ENCODE measurements at places on chromosomes 6 and 20. TPM values are rescaled to one million over a fixed set of nuclear protein-coding genes. Genes with fewer than 3 reads are reported as not detected.

GRCh38 chr6:92069781-92070180, 1349.6 kb downstream of the EPHA7 start:
- DNase-seq: no peak

DNA sequence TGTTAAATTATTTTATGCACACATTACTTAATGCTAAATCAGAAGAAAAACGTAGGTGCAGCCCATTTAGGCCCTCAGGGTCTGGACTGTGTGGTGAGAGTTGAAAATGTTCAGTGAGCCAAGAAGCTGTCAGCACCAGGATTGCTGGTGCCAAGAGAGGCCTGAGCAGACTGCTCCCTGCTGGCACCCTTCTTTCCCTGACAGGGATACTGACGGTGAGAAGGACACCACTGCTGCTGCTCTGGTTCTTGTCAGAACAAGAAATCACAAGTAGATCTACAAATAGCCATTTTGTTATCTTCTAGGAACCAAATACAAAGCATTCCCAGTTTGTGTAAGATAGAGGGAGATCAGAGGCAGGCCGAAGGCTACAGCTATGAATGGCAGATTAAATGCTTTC, 48.7 kb upstream of the CRISP1 start:
- no peak for DNase-seq

DNA sequence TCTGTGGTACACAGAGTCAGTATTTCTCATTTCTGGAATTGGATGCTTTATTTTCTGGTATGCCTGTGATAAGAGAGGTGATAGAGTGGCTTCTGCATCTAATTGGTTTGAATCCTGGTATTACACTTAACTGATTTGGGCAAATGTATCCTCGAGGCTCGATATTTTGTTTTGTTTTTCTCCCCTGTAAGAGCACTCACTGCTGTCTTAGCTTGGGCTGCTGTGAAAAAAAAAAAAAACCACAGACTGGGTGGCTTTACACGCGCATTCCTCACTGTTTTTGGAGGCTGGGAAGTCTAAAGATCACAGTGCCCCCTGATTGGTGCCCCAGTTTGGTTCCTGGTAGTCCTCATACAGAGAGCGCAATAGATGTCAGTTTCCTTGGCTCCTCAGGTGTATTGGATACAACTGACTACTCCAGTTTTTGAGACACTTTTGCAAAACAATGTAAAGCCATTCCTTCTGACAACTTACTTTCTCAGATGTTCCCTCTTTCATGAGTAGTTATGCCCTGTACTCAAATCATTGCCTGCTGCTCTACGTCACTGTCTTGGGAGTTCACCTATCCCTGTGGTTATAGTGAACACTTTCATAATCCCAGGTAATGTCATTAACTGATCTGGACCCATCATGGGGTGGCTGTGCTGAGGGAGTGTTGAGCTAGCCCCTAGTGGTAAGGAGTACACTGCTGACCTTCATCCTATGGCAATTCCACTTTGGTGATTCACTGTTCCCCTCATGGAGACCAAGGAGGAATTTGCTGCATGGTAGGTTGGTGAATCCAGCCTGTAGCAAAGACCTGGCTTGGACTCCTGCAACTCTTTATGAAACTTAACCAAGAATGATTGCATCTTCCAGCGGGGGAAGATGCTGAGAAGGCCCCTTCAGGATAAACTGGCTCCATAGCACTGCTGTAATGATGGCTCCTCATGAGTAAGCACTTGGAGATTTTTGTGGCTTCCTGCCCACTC, 3.5 kb upstream of the ACAT2 start:
- DNase-seq: no peak

METTL24 gene
- not detected for total RNA-seq

DNA sequence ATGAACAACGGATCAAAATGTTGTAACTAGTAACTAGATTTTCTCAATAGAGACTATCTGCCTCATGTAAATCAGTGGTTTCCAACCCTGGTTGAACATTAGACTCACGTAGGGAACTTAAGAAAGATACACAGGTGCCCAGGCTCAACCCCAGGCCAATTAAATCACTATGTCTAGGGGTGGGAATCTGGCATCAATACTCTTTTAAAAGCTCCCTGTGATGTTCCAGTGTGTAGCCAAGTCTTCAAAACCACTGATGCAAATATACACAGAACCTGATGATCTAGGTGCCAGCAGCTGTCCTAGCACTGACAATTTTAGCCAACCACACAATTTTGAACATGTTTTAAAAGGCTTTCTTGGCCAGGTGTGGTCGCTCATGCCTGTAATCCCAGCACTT, 128.7 kb downstream of the TBC1D32 start:
- no peak for DNase-seq

DNA sequence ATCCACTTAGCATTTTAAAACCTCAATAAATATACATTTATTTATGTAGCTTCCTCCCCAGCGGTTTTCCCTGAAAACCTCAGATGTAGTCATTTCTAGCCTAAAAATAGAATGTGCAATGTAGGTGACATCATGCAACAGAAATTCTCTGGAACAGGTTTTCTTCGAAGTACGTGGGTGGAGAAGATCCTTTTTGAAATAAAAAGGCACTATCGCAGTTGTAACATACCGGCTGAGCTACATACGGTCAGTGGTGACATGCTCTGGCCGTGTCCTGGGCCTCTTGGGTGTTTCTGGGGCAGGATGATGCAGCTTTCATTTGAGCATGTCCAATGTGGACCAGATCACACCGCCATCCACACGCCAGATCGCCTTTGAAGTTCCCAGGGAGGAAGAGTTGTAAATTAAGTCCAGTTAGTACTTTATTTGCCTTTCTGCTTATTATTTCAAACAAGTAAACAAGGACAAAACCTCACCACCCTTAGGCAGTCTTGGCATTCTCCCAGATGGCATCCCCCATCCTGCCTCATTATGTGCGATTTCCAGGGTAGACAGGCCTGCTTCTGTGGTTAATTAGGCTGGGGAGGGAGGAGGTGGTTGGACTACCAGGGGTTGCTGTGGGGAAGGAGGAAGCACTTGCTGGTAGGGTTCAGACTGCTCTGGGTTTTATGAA, 109.5 kb upstream of the CLDN20 start:
- peak; percentile 69 for DNase-seq

NOX3 gene
- total RNA-seq: not detected

DNA sequence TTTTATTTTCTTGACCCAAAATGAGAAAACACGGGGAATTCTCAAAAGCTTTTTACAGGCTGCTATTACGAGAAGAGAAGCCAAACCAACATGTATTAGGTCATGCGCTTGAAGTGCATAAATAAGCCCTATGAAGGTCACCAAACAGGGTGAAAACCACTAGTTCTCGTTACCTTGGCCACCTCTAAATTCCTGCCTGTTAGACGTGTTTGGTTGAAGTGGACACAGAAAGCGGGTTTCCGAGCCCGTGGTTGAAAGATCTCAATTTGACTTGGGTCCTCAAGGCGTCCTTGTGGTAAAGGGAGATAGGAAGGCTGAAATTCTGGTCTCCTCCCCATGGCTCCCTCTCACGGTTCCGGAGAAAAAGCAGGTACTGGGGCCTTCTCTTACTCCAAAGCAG, 6.2 kb downstream of the EYA2 start:
- no peak for DNase-seq

DNA sequence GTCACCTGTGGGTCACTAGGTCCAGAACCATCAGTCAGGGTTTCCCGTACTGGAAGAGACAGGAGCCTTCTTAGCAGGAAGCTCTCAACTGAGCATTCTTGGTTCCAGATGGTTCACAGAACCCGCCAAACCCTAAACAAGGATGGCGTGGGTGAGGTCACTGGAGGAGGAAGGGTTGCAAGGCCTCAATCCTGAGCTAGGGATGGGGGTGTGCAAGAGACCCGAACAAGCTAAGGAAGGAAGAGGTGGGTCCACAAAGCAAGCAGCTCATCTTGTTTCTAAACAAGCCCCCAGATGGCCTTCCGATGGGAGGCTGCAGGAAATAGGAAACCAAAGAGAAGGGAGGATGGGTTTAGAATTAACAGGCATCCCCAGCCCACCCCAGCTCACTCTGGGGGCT, 92.7 kb downstream of the PREX1 start:
- DNase-seq: no peak

DNA sequence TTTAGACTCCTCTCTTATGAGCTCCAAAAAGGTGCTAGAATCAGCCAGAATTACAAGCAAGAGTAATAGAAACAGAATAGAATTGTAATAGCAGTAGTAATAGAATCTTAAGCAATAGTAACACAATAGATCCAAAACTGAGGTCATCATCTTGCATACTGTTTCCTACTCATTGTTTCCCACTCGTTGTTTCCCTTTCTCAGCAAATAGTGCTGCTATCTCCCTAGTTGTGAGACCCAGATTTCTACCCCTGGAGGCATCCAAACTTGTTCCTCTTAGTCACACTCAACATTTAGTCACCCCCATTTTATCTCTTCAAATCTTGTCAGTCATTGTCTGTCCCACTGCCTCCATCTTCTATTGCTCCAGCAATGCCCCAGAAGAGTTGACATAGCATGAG, 356.9 kb upstream of the MARCKS start:
- DNase-seq: no peak

- DNase-seq: no peak
Measured at GRCh38 chr20:35648836-35649235, 15.9 kb downstream of the CPNE1 start.

GRCh38 chr20:9119776-9120175, 50.9 kb downstream of the PLCB4 start:
- DNase-seq: no peak

- no peak for DNase-seq
Measured at GRCh38 chr20:43863821-43864544, 50.7 kb upstream of the TOX2 start.

DNA sequence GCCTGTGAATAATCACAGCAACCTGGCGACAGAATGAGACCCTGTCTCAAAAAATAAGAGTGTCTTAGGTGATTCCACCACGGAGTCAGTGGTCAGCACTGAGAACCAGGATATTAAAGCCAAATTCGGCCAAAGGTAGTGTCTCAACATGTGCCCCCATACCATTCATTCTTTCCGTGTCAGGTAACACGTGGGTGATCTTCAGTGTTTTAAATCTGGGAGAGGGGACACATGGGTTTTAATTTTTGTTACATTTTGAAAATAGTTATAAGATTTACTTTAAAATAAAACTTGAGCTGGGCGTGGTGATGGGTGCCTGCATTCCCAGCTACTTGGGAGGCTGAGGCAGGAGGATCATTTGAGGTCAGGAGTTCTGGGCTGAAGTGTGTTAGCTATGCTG, 59.0 kb downstream of the TFAP2C start:
- no peak for DNase-seq

PCIF1 gene
- total RNA-seq: 52.3 TPM

GRCh38 chr6:91268941-91269340, 682.1 kb upstream of the MAP3K7 start:
- no peak for DNase-seq

PAX1 gene
- not detected for total RNA-seq

- DNase-seq: no peak
Measured at GRCh38 chr20:17622851-17623508, 53.1 kb downstream of the DSTN start.

DNA sequence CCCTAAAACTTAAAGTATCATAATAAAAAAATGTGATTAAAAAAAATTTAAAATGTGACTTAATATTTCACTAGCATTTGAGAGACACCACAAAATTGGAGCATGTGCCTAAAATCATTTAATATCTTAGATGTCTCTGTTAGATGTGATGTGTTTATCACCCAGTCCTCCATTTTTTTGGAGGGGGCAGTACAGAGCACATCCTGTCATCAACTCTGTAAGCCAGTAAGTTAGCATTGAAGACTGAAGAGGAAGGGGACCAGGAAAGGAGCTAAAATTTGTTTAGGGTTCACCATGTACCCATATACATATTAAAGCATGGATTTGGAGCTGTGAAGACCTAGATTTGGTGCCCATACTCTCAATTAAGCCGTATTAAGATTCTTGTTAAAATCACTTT, 30.7 kb upstream of the ADIG start:
- no peak for DNase-seq

GRCh38 chr6:90440586-90441283, 144.1 kb upstream of the BACH2 start:
- DNase-seq: no peak

- no peak for DNase-seq
Measured at GRCh38 chr20:45905505-45906079, 6.4 kb downstream of the PLTP start.

NTSR1 gene
- not detected for total RNA-seq

- no peak for DNase-seq
Measured at GRCh38 chr20:55471052-55472006, 534.0 kb downstream of the CBLN4 start.

POU5F1 gene
- total RNA-seq: not detected

GRCh38 chr20:58703765-58704371, 11.3 kb downstream of the NPEPL1 start:
- DNase-seq: peak; percentile 28

GRCh38 chr6:122678841-122679240, 68.6 kb downstream of the PKIB start:
- no peak for DNase-seq

LGSN gene
- total RNA-seq: 0.18 TPM

- peak; percentile 78 for DNase-seq
Measured at GRCh38 chr6:156780102-156780641, 3.0 kb downstream of the ARID1B start.

DNA sequence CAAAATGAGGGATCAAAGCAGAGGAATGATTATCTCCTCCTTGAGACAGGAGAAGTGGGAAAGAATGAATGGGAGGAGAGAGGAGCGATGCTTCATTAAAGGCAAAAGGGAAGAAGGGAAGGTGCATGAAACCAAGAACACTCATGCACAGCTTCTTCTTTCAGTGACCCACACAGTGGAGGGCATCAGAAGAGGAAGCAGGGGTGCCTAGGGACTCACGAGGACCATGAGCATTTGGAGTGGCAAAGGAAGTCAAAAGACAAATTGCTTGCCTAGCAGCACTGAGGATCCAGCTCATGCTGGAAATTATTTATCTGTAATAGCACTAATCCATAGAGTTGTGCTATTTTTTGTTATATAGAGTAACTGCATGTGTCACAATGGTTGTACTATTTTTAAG, 66.1 kb downstream of the SMLR1 start:
- no peak for DNase-seq

RNF217 gene
- 0.70 TPM for total RNA-seq

RIPPLY2 gene
- not detected for total RNA-seq

DNA sequence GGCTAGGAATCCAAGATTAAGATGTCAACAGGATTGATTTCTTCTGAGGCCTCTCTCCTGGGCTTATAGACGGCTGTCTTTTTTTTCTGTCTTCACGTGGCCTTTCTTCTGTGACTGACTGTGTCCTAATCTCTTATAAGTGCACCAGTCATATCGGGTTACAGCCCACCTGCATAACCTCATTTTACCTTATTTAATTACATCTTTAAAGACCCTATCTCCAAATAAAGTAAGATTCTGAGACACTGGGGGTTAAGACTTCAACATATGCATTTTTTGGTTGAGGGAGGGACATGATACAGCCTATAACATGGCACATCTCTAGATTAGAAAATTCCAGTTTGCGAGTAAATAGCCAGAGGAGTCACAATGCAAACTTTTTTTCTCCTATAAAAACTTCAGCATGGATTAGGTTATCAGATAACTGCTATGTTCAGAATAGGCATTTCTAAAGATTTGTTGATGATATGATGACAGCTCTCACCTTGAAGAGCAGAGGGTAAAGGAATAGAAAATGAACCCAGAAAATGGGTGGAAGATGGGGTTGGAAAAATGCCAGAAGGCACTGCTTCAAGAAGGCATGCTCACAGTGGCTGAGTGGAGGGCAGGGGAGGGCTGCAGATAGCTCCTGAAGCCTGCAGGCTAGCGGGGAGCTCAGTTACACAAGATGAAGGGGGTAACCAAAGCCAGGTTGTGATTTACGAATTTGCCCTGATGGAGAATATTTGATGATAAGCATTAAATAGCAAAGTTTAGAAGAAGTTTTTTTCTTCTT, 8.7 kb upstream of the PDE7B start:
- DNase-seq: no peak

TGM3 gene
- total RNA-seq: not detected
